Fibroblast of pulmonary artery (primary cell): ENCODE measurements at places on chromosomes 2 and 18.

GRCh38 chr2:120224735-120225548, 1.7 kb upstream of the TMEM185B start:
- no peak for DNase-seq

- DNase-seq: no peak
These were observed 210.9 kb downstream of the NDUFA10 start for GRCh38 chr2:239814116-239814860.

DNA sequence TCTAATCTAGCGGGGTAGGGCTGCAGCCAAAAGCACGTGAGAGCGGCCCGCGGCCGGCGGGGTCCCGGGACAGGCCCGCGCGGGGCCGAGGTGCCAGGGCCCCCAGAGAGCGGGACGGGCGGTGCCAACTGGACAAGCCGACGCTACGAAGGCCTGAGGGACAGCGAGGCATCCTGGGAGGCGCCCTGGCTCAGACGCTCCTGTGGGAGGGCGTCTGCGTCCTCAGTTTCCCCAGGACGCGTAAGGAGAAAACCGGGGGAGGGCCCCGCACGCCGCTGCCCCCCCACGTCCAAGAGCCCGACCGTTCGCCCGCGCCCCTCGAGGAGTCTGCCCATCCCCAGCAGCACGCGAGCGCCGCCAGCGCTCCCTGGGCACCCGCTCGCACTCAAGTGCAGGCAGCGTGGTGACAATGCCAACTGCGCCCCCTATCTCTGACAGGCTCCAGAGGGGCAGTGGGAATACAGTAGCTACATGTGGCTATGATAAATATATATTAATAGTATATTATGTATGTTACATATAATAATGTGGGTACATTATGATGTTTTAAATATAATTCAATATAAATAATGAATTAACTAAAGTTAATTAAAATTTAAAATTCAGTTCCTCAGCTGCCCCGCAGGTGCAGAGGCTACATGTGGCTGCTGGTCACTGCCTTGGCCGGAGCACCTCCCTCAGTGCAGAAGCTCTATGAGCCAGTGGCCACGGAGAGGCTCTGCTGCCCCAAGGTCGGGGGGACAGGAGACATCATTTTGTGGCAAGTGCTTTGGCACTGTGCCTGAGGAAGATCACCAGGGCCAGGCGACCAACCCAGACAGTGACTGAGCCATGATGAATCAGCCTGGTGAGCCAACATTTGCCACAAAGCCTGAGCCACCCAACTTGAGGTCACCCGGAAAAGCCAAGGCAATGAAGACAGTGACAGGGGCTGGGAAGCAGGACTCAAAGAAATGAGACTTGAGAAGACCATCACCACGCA, 5.5 kb upstream of the SFT2D3 start:
- peak; percentile 43 for DNase-seq

GRCh38 chr18:63054901-63055584, 264.5 kb downstream of the BCL2 start:
- DNase-seq: no peak

- DNase-seq: no peak
These were observed 154.5 kb upstream of the RBMS1 start for GRCh38 chr2:160647967-160648685.

- DNase-seq: peak; percentile 90
These were observed 688.4 kb upstream of the PIK3C3 start for GRCh38 chr18:41266616-41267015.

GRCh38 chr2:100200985-100201384, 58.6 kb upstream of the AFF3 start:
- no peak for DNase-seq

DNA sequence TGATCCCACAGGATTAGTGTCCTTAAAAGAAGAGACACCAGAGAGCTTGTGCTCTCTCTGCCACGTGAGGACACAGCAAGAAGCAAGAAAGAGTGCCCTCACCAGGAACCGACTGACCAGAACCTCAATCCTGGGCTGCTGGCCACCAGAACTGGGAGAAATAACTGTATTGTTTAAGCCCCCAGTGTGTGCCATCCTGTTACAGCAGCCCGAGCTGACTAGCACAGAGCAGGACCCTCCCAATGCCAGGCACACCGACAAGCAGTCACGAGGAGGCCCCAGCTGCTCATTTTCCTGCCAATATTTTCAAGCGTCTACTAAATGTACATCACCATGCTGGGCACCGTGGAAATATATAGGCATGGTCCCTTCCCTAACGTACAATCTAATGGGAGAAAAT, 17.1 kb downstream of the FAM178B start:
- DNase-seq: no peak

- no peak for DNase-seq
These were observed 175.8 kb upstream of the NETO1 start for GRCh38 chr18:73043611-73044010.
